ENCODE measurements at places on chromosomes 1 and 21.

DNA sequence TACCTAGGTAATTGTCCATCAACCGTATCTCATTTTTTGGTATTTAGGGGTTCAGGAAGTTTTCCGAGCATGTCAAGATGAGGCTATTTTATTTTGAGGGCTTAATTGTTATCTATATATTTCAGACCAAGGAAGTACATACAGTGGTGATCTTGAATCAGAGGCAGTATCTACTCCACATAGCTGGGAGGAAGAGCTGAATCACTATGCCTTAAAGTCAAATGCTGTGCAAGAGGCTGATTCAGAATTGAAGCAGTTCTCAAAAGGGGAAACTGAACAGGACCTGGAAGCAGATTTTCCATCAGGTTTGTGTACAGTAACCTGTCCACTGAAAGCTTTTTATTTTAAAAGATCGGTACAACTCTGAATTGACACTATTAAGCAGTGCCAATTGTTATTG, 130.2 kb downstream of the ZMYM4 start:
- no peak for DNase-seq

DNA sequence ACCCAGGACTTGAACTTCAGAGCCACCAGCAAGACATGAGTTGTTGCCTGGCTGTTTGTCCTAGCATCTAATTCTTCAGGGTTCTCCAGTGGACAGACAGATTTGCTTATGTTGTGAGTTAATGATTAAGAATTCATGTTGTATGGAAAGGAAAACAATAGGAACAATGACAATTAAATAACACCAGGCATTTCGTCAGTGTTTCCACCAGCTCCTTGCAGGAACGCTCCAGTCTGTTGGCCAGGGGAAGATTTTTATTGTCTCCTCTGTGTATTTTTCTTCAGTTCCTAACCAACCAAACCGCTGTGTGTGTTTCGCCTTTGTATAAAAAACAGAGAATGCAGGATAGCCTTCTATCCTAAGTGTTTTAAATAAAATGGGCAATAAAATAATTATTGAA, 64.4 kb upstream of the PTGFR start:
- no peak for DNase-seq

DNA sequence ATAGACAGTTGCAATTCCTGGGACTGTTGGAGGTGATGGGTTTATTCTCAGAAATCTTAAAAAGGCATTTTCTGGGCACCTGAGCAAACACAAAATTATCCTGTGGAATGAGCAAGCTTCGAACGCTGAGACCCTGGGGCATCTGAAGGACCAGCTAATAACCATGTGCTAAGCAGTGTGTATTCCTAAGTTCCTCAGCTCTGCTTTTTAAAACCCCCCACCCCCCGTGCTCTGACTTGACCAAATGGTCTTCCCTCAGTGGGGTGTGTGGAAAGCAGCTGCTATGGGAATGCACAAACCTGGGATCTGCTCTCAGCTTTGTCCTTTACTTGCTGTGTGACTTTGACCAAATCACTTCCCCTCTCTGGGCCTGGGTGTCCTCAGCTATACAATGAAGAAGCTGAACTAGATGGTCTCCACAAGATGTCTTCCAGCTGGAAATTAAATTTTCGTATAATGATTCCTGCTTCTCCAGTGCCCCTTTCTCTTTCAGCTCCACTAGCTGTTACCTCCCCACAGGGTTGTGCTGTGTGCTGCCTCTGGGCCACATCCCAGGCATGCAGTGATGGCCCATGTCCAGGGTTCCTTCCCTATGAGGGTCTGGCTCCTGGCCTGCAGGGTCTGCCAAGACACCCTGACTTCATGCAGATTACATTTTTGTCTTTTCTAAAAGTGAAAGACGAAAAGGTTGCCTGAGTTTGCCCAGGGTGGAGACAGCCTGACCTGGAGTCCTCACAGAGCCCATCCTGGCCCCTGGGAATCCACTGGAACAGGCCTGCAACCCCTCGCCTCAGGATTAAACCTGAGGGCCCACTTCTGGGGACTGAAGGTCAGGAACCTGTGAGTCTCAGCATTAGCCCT, 14.9 kb upstream of the CD247 start:
- no peak for DNase-seq

DNA sequence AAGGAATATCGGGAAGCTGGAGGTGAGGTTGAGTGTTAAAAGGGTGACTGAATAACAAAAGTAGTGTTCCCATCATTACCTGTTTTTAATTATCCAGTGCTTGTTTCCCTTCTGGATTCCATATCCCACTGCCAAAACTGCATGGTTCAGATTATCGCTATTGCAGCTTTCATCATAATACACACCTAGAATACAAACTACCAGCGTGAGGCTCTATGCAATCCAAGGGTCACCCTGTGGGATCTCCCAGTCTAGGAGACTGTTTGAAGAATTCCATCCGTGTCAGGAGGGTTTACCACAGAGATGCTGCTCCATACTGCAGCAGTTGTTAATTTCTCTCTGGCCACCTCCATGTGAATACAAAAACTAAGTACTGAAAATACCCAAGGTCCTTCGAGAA, 9.0 kb downstream of the CTSK start:
- no peak for DNase-seq

GRCh38 chr1:18895317-18895716, 7.0 kb downstream of the ALDH4A1 start:
- no peak for DNase-seq

- DNase-seq = no peak
These were observed 468.7 kb downstream of the PTBP2 start for GRCh38 chr1:97190326-97190725.

- DNase-seq = no peak
These were observed 26.3 kb downstream of the FTCD start for GRCh38 chr21:46128933-46129571.

DNA sequence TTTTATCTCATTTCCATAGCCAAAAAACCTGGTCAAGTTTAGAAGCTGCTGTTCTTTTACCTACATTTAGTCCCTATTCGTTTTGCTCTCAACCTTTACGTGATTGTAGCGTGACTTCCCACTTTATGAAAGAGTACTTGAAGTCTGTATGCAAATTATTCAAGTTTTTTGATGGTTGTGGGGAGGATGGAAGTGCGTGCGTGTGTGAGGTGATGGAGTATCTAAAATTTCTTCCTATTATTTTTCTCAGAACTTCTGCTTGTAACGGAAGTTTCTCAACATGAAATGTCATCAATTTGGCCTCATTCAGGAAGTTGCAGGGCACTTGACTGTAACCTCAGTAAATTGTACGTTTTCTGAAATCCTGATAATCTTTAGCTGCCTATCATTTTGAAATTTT, 64.0 kb downstream of the SAMSN1 start:
- no peak for DNase-seq

DNA sequence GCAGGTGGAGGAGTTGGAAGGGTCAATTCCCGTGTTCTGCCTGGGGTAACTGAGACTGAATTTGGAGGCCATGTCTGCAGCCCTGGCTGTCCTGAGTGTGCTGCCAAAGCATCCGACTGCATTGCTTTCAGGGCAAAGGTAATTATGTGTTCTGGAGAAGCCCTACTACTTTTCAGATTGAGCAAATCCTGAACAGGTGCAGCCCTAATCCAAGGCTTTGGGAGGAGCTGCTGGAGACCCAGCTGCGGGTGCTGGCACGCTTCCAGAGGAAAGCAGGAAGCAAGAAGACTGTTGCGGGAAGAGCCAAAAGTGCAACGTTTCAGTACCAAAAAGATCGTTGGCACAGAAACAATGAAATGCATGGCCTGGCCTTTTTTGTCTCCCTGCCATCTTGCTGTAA, 73.7 kb upstream of the NRIP1 start:
- DNase-seq = no peak

- no peak for DNase-seq
These were observed 63.6 kb downstream of the ELAVL4 start for GRCh38 chr1:50172299-50172698.
